Central memory CD4-positive, alpha-beta T cell (primary cell): ENCODE measurements at places on chromosomes 5 and 9.
A peak's percentile ranks its signal among the peaks of the same experiment; 100 is the strongest.

- no peak for DNase-seq
These were observed 75.3 kb downstream of the C9orf153 start for GRCh38 chr9:86184138-86184524.

GRCh38 chr5:176985516-176985915 is 21.1 kb downstream of the UIMC1 start:
- peak; percentile 54 for DNase-seq

DNA sequence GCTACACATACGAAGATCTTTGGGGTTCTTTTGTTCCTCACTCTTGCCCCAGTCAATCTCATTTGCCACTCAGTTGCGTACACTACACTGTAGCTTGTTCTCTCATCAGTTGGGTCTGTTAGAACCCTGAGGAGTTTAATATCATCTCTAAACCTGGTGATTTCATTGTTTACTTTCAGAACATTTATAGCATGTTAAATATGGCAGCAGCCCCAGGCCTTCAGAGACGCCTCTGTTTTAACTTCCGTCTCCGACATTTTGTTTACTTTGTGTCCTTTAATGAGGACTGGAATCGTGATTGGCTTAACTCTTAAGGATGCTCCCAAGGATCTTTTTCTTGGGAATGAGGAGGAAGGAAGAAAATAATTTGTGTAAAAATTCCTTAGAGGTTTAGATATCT is 510.1 kb downstream of the NR2F1-AS1 start:
- no peak for DNase-seq

GRCh38 chr5:127550652-127551409 is 33.4 kb downstream of the PRRC1 start:
- DNase-seq: no peak

DNA sequence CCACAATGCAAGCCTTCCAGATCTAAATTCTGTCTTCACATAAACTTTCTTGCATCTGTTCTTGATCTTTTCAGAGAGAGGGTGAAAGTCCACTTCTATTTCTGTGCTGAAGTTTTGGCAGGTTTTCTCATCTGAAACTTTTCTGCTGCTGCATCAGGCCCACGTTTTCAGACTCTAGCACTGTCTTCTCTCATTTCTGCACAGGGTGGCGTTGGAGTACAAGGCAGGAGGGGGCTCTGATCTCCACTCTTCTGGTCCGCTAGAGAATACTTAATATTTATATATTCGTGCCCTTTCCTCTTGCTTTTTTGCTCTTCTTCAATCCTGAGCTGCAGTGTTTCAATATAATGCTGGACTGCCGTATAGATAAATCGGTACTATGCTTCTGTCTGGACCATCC is 204.0 kb upstream of the PRDM9 start:
- DNase-seq: no peak

- no peak for DNase-seq
These were observed 2.9 kb upstream of the ALDOB start for GRCh38 chr9:101438523-101438922.

DNA sequence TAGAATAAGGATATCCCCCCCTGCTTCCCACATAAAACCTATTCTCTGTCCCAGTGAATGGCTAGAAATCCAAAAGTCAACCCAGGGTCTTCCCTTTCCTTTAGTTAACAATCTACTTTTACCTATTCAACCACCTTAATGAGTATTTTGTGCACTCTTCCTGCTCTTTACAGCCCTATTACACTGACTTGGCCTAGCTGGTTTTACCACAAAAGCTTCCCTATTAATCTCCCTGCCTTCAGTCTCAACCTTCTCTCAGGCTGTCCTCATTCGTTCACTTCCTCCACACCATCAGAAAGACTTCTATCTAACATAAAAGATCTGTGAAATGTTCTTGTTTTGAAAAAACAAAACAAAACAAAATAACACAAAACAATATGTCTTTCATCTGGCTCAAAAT is 16.2 kb downstream of the CTNNAL1 start:
- no peak for DNase-seq

DNA sequence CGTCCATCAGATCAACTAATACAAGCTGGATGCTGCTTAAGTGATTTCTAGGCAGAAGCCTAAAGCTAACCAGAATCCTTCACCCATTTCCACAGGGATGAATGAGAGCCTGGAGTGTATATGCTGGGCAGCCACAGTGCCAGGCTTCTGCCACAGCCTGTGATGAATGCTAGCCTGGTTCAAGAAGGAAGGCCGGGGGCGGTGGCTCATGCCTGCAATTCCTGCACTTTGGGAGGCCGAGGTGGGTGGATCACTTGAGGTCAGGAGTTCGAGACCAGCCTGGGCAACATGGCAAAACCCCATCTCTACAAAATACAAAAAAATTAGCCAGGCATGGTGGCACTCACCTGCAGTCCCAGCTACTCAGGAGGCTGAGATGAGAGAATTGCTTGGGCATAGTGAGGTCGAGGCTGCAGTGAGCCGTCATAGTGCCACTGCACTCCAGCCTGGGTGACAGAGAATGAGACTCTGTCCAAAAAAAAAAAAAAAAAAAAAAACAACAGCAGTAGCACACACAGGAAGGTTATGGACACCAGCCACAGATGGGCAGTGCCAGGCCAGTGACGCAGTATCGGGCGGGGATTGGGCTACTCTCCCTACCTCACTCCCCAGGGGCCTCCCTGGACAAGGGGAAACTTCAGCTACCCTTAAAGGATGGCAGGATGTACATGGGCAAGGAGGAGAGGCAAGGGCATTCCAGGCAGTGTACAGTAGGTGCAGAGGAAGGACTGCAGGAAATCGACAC is 23.1 kb upstream of the HMCN2 start:
- no peak for DNase-seq
